Activated CD4-positive, alpha-beta T cell treated with anti-CD3 and anti-CD28 coated beads for 36 hours (primary cell): ENCODE measurements at places on chromosomes 11 and 22. TPM values are rescaled to one million over a fixed set of nuclear protein-coding genes. Genes with fewer than 3 reads are reported as not detected.

Gene MTA2
- 159 TPM for total RNA-seq

Gene LDHAL6A
- total RNA-seq = not detected

Gene CNGA4
- total RNA-seq = 0.25 TPM

Gene MUC2
- not detected for total RNA-seq

Gene TMPRSS4
- not detected for total RNA-seq

Gene OR8B4
- not detected for total RNA-seq

Gene RAG1
- 0.30 TPM for total RNA-seq

Gene UPK3A
- total RNA-seq = not detected

Gene ANKK1
- total RNA-seq = 0.14 TPM

Gene THRSP
- not detected for total RNA-seq

Gene OR51B2
- total RNA-seq = not detected

Gene ARHGAP8
- total RNA-seq = 3.3 TPM

Gene CCDC73
- not detected for total RNA-seq
